ENCODE measurements at places on chromosomes 12 and 14. TPM values are rescaled to one million over a fixed set of nuclear protein-coding genes. Genes with fewer than 3 reads are reported as not detected.

SLC38A4 gene
- not detected for total RNA-seq

DLK1 gene
- total RNA-seq = not detected

GRCh38 chr14:90785876-90786450 lies 30.3 kb downstream of the TTC7B start:
- no peak for DNase-seq

CHPT1 gene
- 13.3 TPM for total RNA-seq

GRCh38 chr12:132131952-132132351 lies 12.2 kb downstream of the DDX51 start:
- DNase-seq = no peak

DNA sequence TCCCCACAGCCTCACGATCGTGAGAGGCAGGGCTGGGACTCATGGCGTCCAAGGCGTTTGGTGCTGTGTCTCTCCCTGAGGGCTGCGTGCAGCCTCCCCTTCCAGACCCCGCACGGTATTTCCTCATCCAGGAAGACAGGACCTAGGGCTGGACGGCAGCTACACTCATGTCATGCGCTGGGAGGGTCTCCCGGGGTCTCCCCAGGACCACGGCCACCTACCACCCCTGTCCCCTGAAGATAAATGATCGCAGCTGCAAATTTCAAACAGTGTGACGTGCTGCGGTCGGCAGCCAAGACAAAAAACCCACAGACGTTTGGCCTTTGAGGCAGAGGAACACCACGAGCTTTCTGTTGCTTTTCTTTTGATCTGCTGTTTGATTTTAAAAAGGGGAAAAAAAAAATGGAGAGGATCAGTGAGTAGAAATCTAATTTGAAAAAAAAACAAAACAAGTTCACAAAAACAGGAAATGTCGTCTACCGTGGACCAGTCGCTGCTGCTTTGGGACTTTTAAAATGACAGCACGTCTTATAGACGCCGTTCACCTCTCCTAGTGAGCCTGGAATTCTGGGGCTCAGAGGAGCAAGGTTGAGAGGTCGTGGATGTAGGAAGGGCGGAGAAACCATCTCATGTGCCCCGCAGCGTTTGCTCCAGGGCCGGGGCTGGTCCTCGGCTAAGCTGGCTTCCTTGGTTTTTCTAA lies 237.6 kb downstream of the SLC41A2 start:
- DNase-seq = peak; percentile 69

POU6F1 gene
- 6.7 TPM for total RNA-seq

GRCh38 chr12:125492354-125493270 lies 427.4 kb downstream of the AACS start:
- no peak for DNase-seq

ARMH4 gene
- total RNA-seq = not detected

GRCh38 chr12:14937689-14938088 lies 648 bp downstream of the ERP27 start:
- DNase-seq = no peak

SERPINA12 gene
- not detected for total RNA-seq

TAS2R20 gene
- 2.1 TPM for total RNA-seq
